ENCODE measurements at places on chromosomes 2 and 18.

DNA sequence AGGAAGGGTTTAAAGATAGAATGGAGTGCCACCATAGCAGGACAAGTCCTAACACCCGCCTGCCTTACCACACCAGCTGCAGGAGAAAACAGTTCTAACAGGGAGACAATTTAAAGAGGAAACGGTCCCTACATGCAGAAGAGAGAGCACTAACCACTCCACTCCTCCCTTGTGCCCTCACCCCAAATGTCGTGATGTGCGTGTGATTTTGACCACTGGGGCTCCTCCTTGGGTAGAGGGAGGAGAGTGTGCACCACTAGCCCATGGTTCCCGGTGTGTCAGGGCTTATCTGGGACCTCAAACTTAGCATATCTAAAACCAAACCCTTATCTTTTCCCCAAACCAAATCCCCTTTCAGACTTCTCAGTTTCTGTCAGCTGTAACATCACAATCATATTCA, 105.5 kb upstream of the CCDC68 start:
- no peak for DNase-seq

GRCh38 chr2:127170021-127170420, 50.1 kb downstream of the CYP27C1 start:
- DNase-seq, result no peak

GRCh38 chr18:7748251-7749007, 181.3 kb downstream of the PTPRM start:
- DNase-seq, result no peak

- DNase-seq, result peak; percentile 48
Observed at GRCh38 chr18:12518326-12518725, 110.6 kb downstream of the PRELID3A start.

GRCh38 chr2:128639693-128640092, 321.0 kb upstream of the HS6ST1 start:
- DNase-seq, result no peak

DNA sequence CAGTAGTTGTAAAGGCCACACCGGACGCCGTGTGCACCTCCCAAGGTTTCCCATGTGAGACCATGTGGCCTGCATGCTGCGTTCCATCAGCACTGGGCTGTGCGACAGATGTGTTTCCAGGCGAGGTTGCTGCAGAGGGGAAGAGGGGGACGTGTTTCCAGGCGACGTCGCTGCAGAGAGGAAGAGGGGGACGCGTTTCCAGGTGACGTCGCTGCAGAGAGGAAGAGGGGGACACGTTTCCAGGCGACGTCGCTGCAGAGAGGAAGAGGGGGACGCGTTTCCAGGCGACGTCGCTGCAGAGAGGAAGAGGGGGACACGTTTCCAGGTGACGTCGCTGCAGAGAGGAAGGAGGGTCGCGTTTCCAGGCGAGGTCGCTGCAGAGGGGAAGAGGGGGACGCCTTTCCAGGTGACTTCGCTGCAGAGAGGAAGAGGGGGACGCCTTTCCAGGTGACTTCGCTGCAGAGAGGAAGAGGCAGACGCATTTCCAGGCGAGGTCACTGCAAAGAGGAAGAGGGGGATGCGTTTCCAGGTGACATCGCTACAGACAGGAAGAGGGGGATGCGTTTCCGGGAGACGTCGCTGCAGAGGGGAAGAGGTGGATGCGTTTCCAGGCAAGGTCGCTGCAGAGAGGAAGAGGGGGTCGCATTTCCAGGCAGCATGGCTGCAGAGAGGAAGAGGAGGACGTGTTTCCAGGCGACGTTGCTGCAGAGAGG, 24.5 kb downstream of the NFATC1 start:
- no peak for DNase-seq

DNA sequence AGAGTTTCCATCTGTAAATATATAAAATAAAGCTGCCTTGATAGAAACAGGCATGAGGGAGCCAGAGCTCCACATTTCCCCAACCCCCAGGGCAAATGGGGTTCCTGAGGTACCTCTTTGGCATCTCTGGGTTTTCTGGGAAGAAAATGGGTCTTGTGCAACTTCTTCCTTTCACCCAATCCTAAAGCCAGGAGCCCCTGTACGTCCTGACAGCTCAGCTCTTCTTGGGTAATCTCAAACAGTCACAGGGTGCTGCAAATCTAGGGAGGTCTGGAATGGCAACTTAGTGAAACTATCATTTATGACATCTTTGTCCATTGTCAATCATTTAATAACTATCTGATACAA, 36.6 kb upstream of the STAT1 start:
- peak; percentile 75 for DNase-seq

GRCh38 chr2:234569776-234570430, 73.0 kb upstream of the ARL4C start:
- no peak for DNase-seq

DNA sequence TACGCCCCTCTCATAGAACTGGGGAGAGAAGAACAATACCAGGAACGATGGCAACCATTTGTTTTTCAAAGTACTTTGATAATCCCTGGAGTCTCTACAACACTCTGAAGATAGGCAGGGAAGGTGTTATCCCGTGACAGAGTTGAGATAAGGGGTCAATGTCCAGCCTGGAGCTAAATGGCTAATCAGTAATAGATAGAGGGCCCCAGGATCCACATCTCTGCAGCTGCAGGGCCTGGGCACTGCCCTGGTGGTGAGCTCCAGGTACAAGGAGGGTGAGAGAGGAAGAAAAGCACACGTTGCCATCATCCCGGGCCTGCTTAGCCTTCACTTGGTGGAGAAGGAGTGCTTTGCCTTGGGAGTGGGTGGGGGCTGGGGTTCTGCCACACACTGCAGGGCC, 260.6 kb downstream of the PRKCE start:
- no peak for DNase-seq

DNA sequence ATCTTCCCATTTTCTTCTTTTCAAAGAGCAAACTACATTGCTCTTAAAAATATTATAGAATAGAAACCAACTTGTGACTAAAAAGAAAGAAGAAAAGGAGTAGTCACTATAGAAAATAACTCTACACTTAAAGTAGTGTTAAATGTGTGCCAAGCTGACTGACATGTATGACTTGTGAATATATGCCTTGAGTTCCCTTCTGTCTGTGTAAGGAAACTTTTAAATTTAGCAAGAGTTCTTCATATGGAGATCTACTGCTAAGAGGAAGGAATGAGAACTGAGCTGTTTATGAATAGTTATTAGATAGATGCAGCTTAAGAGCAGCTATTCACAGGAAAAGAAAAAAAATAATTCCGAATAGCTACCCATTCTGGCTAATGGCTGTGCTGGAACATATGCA, 1221.7 kb upstream of the ZEB2 start:
- DNase-seq, result no peak

GRCh38 chr2:73156539-73157124, 43.9 kb upstream of the RAB11FIP5 start:
- peak; percentile 62 for DNase-seq

DNA sequence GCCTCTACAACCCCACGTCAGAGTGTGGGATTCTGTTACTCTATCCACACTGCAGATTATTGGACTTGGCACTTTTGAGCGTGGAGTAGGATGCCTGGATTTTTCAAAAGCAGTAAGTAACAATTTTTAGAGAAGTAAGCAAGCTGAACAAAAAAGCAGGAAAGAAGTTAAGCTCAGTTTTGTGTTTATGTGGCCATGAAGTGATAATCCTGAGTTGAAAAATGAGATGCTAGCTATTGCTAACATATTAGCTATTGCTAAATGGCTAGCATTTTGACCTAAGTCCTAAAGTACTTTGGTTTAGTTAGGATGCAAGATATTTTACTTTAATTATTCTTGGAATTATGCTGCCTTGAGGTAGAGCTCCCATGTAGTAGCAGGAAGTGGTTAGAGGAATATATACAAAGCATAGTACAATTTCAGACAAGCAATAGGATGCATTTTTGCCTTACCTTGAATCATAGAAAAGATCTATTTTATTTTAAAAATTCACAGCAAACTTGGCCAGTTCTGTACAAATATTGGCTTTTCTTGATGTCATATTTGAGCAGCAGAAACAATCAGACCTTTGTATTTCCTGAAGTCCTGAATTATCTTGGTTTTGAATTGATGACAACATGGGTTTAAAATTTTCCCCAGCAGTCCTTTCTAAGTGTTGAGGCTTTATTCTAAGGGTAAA, 74.6 kb downstream of the COX7A2L start:
- peak; percentile 62 for DNase-seq

- DNase-seq, result no peak
Observed at GRCh38 chr2:155958834-155959233, 373.7 kb downstream of the NR4A2 start.

DNA sequence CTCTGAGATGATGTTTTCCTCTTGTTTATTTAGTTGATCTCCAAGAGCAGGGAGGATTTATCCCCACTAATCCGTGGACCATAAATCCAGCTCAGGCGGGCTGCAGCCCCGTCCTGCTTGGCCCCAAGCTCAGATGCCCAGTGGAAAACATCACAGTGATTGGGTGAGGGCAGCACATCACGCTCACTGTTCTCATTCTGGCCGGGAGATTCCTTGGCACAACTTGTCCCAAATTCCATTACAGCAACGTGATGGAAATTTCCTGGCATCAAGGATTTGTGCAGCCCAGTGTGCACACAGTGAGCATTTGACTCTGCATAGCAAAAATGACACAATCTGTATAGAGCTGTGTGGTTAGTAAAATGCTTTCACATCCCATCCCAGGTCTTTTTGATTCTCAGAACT, 96.8 kb downstream of the VAPA start:
- peak; percentile 92 for DNase-seq

DNA sequence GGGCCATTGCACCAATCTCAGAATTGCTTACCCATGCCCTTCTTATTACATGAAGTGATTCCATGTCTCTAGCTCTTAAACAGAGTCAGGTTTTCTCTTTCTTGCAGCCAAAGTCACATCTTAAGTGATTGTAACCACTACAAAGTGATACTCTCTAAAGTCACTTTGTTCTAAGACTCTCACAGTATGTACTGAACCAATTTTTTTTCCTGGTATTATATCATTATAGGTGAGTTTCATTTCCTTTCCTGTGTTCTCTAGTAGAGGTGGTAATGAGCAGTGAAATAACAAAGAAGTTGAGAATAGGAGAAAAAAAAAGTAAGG, 66.3 kb upstream of the DARS1 start:
- no peak for DNase-seq

DNA sequence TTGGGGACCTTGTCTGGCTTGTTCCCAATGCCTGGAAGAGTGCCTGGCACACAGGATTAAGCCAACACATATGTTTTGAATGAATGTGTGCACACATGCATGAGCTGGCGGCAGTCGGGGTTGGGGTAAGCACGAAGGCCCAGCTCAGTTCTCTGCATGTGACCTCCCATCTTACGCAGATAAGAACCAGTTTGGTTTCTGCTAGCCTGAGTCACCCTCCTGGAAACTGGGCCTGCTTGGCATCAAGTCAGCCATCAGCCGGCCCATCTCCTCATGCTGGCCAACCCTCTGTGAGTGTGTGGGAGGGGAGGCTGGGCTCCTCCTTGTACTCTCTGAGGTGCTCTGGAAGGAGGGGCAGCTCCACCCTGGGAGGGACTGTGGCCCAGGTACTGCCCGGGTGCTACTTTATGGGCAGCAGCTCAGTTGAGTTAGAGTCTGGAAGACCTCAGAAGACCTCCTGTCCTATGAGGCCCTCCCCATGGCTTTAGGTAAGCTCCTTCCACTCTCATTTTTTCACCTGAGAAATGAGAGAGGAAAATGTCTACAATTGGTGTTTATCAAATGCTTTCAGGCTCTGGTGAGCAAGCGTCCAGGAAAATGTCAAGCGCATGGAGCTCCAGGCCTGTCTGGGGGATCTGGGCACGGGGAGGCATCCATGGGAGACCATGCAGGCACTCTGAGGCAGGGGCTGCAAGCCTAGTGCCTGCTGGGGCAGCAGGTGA, 9.7 kb upstream of the IL1RN start:
- DNase-seq, result peak; percentile 65

- DNase-seq, result peak; percentile 26
Observed at GRCh38 chr18:61957801-61958516, 65.2 kb upstream of the RNF152 start.

- no peak for DNase-seq
Observed at GRCh38 chr2:187383043-187383800, 64.8 kb downstream of the CALCRL start.

DNA sequence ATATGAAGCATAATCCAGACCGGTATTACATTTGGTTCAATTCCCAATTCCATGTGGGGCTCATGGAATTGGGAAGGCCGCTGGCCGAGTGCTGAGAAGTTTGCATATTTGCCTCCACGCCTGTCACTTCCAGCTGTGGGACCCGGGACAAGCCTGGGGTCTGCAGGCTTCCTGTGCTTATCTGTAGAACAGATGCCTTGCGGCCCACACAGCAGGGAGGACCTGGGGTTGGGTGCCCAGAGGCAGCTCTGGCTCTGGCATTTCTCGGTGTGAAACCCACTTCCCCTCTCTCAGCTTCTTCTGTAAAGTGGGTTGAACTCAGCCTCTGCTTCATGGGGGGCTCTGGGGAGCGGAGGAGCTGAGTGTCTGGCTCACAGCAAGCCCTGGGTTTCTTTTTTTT, 97.9 kb downstream of the SH3BP4 start:
- DNase-seq, result no peak

DNA sequence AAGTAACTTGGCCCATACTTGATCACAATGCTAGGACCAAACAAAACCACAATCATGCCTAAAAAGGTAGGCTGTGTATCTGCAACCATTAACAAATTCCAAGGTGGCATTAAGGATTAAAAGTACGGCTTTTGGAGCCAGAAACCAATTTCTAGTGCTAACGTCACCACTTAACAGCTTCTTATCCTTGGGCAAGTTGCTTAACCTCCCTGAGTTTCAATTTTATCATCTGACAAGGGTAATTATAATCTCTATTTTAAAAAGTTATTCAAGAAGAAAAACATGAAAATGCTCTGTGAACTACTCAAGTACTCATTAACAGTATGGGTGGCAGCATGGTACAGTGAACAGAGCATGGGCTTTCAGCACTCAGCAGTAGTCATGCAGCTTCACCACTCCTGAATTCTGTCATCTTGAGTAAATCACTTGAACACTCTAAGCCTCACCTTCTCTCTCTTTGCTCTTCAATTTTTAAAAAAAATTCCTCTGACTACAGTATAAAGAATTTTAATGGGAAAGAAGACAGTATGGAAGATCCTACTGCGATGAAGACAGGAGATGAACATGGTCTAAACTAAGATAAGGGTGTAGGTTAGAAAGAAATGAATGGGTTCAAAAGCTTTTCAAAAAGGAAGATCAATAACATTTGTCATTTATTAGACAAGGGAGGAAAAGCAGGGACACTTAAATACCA, 69.2 kb downstream of the SS18 start:
- no peak for DNase-seq

- DNase-seq, result peak; percentile 78
Observed at GRCh38 chr2:86704459-86704971, 15.6 kb upstream of the RMND5A start.

- no peak for DNase-seq
Observed at GRCh38 chr2:149559341-149560068, 28.1 kb downstream of the MMADHC start.

DNA sequence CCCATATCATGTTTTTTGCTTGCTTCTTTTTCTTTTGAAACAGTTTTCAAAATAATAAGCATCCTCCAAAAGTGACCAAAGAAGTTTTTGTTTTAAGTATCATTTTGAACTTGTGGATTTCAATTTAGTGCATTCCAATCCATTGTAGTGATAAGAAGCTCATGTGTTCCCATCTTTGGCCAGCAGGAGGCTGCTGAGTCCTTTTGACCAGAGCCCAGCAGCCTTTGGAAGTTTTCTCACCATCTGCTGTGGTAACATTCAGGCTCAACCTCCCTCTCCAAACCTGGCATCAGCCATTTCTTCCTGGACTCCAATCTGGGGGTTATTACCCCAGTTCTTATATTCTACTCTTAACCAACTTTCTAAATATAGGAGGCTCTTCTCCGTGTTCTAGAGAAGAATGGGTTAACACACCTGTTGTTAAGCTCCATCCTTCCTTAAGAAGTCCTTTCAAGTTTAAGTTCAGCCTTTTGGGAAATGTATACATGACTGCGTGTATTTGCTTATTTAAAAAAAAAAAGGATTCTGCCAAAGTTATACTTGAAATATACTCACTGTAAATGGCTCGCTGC, 39.0 kb upstream of the MAL start:
- DNase-seq, result peak; percentile 70

All from IMR-90 (cell line).